ENCODE measurements at places on chromosomes 1 and 21. TPM values are rescaled to one million over a fixed set of nuclear protein-coding genes. Genes with fewer than 3 reads are reported as not detected.

- no peaks in the 10 kb centered on the region for H3K27me3 ChIP-seq
- no peaks in the 10 kb centered on the region for H3K36me3 ChIP-seq
- H3K4me1 ChIP-seq: no peaks in the 10 kb centered on the region
Observed at GRCh38 chr1:224744521-224744920, 128.4 kb downstream of the CNIH3 start.

Gene LHX8
- not detected for polyA plus RNA-seq

DNA sequence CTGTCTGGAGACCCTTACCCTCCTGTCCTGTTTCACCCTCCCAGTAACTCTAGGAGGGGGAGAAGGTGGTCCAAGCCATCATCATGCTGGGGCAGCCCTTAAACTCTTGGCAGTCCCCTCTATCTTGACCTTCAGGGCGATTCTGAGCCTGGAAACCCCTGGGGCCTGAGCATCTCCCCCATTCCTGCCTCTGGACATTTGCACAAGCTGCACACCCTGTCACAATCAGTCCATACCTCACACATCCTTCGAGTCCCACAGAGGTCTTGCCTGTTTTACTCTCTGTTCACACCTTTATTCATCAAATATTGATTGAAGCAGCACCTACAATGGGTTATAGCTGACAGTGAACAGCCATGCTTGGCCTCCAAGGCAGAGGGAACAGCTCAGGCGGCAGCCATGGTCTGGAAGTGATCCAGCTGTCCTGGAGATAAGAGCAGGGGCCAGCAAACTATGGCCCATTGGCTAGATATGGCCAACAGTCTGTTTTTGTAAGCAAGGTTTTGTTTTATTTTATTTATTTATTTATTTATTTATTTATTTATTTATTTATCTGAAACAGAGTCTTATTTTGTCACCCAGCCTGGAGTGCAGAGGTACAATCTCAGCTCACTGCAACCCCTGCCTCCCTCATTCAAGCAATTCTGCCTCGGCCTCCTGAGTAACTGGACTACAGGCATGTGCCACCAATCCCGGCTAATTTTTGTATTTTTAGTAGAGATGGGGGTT is 7.1 kb upstream of the FAM131C start:
- H3K4me1 ChIP-seq: peaks cover 7% of the 10 kb centered on the region
- DNase-seq: no peak
- H3K27ac ChIP-seq: no peak overlapping the region
- H3K4me3 ChIP-seq: no peak overlapping the region
- H3K36me3 ChIP-seq: no peaks in the 10 kb centered on the region

Gene CRP
- not detected for polyA plus RNA-seq

GRCh38 chr1:36134505-36135329 is 9.7 kb upstream of the COL8A2 start:
- no peaks in the 10 kb centered on the region for H3K27me3 ChIP-seq
- H3K27ac ChIP-seq: no peak overlapping the region
- no peaks in the 10 kb centered on the region for H3K4me1 ChIP-seq
- DNase-seq: peak; percentile 56
- no peak overlapping the region for H3K4me3 ChIP-seq
- H3K36me3 ChIP-seq: no peaks in the 10 kb centered on the region

DNA sequence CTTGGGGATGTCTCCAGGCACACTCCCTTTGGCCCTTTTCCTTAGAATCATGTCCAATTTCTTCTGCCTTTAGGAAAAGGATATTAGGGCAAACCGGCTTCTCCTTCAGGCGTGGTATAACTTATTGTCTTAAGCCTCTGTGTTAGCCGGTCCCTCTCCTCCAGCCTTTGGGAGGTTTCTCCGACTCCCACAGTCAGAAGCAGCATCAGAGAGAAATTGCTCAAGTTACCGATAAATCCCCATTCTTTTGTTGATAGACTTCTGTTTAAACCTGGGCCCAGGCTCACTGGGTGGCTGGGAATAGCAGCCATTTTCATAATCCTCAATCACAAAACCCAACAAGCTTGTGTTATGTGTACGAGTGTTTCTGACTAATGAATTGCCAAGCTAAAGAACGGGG is 85.4 kb upstream of the KAZN start:
- no peak overlapping the region for H3K4me3 ChIP-seq
- H3K27ac ChIP-seq: no peak overlapping the region
- no peaks in the 10 kb centered on the region for H3K36me3 ChIP-seq
- no peak for DNase-seq
- H3K27me3 ChIP-seq: no peaks in the 10 kb centered on the region

All from B cell (primary cell).